ENCODE measurements at places on chromosomes 1 and 21.

DNA sequence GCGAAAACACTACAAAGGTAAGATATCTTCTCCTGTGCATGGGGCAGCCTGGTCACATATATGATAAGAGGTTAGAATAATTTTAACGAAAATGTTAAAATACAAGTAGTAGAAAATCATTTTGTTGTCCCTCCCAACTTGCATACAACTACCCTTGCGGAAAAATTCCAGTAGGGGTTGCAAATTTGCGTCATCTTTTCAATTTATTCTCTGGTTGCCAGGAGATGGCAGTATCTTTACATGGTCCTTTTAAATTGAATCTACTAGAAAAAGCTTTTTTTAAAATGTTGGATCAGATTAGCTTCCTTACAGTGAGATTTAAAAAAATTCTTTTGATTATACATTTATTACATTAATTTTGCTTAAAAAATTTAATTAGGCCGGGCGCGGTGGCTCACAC lies 10.9 kb downstream of the S100PBP start:
- DNase-seq, result no peak

DNA sequence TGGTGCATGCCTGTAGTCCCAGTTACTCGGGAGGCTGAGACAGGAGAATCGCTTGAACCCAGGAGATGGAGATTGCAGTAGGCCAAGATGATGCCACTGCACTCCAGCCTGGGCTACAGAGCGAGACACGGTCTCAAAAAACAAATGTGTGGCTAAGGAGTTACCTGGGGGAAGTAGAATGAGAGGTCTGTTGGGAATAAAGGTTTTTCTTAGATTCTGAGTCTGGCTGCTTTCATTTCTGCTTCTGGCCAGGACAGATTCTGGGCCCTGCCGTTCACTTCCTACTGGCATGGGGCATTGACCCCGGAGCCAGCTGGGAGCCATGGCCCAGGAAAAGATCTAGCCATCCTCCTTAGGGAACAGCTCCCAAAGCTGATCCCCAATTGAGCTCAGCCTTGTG lies 420 bp upstream of the DCDC2B start:
- DNase-seq, result no peak

GRCh38 chr21:36817732-36818450 lies 119.0 kb downstream of the SIM2 start:
- no peak for DNase-seq

DNA sequence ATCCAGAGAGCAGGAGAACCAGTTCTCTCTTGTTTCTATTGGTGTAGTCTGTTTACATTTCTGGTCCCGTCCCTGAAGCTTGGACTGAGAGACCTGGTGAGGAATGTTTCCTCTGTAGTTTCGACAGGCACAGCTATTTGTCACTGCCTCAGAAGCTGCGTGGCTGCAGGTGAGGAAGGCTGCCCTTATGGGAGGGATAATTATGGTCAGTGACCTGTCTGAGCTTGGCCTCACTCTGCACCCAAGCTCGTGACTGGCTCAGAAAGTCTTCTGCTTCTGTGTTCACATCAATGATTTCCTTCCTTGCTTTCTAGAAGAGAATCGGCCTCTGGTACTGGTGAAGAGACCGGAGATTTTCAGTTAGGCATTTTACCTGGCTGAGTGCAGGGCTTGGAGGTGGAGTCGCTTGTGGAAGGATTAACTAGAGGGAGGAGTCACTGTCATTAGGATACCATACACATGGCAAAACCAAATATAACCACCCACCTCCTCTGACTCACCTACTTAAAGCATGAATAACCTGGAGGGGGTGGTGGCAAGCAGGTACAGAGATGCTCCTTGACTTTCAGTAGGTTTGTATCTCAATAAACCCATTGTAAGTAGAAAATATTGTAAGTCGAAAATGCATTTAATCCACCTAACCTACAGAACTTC lies 19.9 kb upstream of the WDR26 start:
- DNase-seq, result no peak

- no peak for DNase-seq
Observed at GRCh38 chr1:117015724-117016123, 14.2 kb downstream of the CD101 start.

DNA sequence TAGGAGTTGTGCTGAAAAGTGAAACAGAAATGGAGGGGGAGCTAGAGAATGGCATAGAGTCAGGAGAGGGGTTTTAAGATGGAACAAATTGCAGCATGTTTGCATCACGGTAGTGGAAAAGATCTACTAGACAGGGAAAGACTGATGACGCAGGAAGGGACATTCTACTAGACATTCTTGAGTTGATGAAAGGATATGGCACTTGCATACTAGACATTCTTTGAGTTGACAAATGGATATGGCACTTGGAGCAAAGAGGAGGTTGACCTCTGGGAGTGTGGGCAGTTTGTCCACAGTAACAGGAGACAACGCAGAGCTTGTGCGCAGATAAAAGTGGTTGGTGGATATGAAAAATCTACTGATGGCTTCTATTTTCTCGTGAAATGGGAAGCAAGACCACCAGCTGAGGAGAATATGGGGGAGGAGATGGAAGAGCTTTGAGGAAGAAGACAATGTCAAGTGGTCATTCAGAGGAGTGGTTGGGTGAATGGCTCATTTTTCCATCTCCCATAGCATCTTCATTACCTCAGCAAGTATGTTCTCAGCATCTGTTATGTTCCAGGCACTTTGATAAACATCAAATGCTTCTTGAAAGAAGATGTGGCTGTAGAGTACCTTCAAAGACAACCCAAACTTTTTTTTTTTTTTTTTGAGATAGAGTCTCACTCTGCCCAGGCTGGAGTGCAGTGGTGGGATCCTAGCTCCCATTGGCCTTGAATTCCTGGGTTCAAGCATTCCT lies 2.4 kb upstream of the CTPS1 start:
- DNase-seq, result no peak

GRCh38 chr21:20083336-20083735 lies 914.9 kb upstream of the NCAM2 start:
- DNase-seq, result no peak

GRCh38 chr1:24970399-24970753 lies 40.3 kb upstream of the RUNX3 start:
- no peak for DNase-seq

DNA sequence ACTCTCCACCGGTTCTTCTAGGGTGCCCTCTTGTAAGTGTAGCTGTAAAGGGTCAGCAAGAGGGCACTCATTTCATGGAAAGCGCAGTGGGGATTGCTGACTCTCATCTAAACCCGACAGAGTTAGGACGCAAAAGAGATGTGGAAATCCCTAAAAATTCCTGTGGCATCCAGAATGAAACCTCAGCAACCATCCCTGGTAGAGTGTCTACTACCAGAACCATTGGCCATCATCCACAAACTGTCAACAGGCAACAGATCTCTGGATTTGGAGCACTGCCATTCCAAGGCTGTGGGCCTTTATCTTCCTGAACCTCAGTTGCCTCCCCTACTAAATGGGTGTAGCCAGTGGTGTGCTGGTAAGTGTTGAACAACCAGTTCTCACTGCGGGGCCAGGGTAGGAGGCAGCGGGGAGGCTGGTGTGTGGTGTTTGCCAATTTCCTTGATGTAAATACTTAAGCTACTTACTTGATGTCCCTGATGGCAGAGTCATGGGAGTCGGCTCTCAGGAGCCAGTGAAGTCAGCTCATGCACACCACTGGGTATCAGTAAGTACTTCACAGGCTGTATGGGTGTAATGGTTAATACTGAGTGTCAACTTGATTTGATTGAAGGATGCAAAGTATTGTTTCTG lies 195.8 kb downstream of the KAZN start:
- DNase-seq, result no peak

DNA sequence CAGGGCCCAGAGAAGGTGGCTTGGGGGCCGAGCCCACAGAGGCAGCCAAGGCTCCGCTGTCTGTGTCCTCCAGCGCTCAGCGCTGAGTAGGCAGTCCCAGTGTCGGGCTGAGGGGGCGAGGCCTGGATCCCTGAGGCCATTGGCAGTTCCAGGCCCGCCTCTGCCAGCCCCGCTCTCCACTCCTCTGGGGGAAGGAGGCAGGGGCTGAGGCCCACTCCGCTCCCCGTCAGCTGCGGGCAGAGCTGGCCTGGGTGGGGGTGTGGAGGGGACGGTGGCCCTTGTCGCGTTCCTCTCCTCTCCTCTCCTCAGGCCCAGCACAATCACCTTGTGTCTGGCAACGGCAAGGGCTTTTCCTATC lies 132.8 kb downstream of the CASZ1 start:
- DNase-seq, result no peak

DNA sequence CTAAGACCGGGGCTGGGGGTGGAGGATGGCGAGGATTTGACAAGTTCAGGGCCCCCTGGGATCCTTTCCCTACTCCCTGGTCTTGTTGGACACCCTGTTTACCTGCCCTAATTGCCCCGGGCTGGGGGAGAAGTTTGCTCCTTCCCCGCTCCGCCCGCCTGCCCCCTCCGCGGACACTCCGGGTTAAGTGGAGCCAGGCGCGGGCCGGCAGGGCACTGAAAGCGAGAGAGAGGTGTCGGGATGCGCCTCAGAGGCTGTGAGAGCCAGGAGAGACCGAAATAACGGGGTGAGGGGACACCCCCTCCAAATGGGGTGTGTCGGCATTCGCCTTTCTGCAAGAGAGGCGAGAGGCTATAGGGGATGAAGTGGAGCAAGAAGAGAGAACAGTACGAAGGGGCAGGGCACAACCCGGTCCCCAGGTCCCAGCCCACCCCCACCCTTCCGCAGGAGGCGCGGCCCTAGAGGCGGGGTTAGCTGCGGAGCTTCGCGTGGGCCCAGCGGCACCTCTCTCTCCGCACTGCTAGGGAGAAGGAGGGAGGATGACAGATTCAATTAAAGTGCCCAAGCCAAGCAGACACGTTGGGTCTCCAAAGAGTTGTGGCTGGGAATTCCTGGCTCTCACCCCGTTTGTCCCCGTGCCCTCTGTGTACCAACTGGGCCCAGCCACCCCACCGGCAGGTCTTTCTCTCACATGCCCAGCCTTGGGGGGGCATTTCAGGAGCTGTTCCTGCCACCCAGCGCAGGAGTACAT lies 3.8 kb downstream of the EFNA3 start:
- peak; percentile 65 for DNase-seq

DNA sequence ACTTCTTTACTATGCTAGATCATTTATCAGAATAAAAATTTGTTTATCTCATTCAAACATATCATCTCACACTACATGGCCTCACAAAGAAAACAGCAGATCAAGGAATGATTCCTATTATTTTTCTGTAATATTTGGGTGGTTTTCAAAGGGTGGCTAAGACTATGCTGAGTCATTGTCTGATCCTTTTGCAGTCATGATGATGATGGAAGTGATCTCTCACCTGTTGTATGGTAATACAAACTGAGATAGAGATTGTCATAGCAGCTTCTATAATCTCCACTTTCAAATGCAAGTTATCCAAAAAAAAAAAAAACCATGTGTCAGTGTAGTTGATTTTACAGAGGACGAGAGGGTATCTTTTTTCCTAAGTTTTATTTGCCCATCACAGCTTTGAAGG lies 37.2 kb upstream of the GBP5 start:
- DNase-seq, result no peak

DNA sequence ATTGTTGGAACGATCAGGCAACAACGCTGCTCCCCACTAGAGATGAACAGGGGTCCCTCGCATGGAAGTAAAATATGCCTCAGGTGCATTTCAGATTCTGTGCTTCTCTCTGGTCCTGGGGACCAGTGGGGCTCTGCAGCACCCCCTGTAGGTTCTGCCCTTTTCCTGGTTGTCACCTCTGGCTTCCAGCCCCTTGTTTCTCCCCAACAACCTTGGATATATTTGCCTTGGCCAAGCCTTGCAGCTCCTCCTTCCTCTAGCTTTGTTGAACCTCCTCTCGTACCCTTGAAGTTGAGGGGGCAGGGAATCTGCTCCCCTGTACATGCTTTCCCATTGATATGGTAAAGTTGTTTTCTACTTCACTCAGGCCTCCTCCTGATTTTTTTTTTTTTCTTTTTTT lies 5.4 kb upstream of the RGSL1 start:
- DNase-seq, result no peak

- DNase-seq, result no peak
Observed at GRCh38 chr1:67114162-67114561, 20.6 kb downstream of the C1orf141 start.

- DNase-seq, result no peak
Observed at GRCh38 chr1:245961137-245961540, 545.9 kb downstream of the SMYD3 start.

- no peak for DNase-seq
Observed at GRCh38 chr1:6860401-6860800, 75.1 kb downstream of the CAMTA1 start.

DNA sequence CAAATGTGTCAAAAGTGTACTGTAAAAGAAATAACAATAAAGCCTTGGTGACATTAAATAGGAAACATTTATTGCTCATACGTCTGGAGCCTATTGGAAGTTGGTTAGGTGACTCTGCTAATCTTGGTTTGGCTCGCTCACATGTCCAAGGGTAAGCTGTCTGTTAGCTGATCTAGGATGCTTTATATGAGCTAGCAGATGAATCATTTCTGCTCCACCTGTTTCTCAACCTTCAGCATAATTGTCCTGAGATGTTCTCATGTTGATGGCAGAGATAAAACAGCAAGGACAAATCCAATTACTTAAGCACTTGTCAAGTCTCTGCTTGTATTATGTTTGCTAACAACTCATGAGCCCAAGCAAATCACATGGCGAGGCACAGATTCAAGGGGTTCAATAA lies 56.0 kb upstream of the CD53 start:
- DNase-seq, result no peak

GRCh38 chr1:77950873-77951272 lies 28.0 kb downstream of the FUBP1 start:
- no peak for DNase-seq

DNA sequence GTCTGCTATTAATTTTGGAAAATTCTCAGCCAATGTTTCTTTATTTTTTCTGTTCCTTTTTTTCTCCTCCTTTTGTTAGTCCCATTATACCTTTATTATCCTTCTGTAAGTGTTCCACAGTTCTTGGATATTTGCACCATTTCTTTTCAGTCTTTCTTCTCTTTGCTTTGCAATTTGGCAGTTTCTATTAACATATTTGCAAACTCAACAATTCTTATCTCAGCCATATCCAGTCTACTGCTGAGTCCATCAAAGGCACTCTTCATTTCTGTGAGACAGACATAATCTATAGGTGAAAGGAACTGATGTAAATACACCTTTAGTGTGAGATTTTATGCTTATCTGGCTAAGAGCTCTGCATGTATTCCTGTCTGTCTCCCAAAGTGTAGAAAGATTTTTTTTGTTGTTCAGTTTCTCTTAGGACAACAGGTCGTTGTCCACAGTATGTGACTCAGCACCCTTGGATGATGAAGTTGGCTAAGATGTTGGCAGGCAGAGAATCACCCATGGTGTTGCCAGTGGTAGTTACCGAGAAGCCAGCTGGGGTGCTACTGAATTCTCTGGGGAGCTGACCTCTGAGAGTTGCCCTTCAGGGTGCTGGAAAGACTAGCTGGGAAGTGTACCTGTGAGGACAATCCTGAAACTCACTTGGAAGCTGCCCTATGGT lies 38.4 kb downstream of the LEPR start:
- no peak for DNase-seq
